ENCODE measurements at places on chromosomes 12 and 14. TPM values are rescaled to one million over a fixed set of nuclear protein-coding genes. Genes with fewer than 3 reads are reported as not detected.

The CLEC1B gene
- not detected for total RNA-seq

- no peak overlapping the region for H3K4me3 ChIP-seq
- peaks cover 11% of the 10 kb centered on the region for H3K27me3 ChIP-seq
- DNase-seq = no peak
- H3K4me1 ChIP-seq = peaks cover 4% of the 10 kb centered on the region
- no peak overlapping the region for H3K27ac ChIP-seq
- peaks cover 34% of the 10 kb centered on the region for H3K36me3 ChIP-seq
Measured at GRCh38 chr12:53182903-53183302, 2.2 kb upstream of the CSAD start.

DNA sequence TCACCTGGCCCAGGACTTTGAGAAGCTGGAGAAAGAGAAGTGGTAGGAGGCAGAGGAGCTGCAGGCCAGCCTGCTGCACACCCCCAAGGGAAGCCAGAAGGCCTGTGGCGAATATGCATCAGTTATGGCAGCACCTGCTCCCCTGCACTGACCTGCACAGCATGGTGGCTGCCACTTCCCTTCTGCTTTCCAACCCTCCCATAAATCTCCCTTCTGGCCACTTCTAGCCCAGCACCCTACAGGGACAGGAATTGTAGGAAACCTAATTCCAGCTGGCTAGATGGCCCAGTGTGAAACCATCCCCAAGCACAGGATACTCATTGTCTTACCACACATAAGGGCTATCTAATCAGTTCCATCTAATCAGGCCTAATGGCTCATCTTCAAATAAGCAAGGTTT, 136.3 kb downstream of the TBX3 start:
- no peaks in the 10 kb centered on the region for H3K36me3 ChIP-seq
- no peak overlapping the region for H3K4me3 ChIP-seq
- H3K4me1 ChIP-seq = no peaks in the 10 kb centered on the region
- no peak overlapping the region for H3K27ac ChIP-seq
- no peaks in the 10 kb centered on the region for H3K27me3 ChIP-seq

GRCh38 chr14:73105050-73105449, 31.3 kb upstream of the PSEN1 start:
- H3K4me3 ChIP-seq = no peak overlapping the region
- no peaks in the 10 kb centered on the region for H3K4me1 ChIP-seq
- DNase-seq = no peak
- H3K36me3 ChIP-seq = peaks cover 80% of the 10 kb centered on the region

- no peak for DNase-seq
- no peak overlapping the region for H3K27ac ChIP-seq
Measured at GRCh38 chr12:79408689-79409088, 282.1 kb downstream of the PAWR start.
